ENCODE measurements at places on chromosomes 3 and 15.

GRCh38 chr15:29150515-29151483, 118.8 kb downstream of the NSMCE3 start:
- DNase-seq = no peak

- no peak for DNase-seq
Observed at GRCh38 chr3:192916371-192917027, 1.2 kb downstream of the MB21D2 start.

GRCh38 chr15:56892659-56893363, 25.6 kb upstream of the TCF12 start:
- DNase-seq = no peak

- no peak for DNase-seq
Observed at GRCh38 chr3:126527455-126528211, 3.7 kb downstream of the CHST13 start.

GRCh38 chr15:67892559-67893377, 52.9 kb upstream of the RNU6-1 start:
- no peak for DNase-seq

GRCh38 chr3:129840707-129841360, 52.7 kb downstream of the TMCC1 start:
- DNase-seq = no peak

DNA sequence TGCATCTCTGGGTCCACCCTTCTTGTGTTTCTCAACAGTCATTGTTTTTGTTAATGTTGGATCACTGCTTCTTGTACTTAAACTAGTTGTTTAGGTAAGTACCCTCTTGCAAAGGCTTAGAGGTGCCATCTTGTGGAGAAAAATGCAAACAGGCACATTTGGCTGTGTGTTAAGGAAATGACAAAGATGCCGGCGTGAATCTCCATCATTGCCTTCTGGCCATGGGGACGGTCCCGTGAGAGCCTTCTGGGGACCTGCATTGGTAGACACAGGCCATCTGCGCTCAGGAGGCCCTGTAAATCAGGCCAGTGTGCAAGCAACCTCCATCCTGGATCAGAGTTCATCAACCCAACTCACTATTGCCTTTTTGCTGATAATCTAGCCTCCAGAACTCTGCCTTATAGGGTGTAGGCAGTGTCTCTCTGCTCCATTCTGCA, 158.6 kb upstream of the NR2E3 start:
- peak; percentile 64 for DNase-seq

- no peak for DNase-seq
Observed at GRCh38 chr15:90597577-90597976, 67.9 kb downstream of the CRTC3 start.

DNA sequence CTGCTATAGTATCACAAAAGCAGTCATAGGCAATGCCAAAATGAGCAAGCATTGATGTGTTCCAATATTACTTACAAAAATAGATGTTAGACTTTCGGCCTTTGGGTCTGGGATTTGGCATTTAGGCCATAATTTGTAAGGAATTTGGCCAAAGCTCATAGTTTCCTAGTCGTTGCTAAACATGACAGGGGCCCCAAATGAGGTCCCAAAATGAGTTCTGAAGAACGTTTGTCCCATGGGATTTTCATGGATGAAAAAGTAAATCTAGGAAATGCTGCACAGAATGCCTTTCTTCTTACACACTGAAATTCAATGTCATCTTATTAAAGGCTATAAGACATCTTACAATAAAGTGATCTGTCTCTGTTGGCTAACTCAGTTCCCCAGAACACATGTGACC, 456.0 kb downstream of the CNTN4 start:
- DNase-seq = no peak

DNA sequence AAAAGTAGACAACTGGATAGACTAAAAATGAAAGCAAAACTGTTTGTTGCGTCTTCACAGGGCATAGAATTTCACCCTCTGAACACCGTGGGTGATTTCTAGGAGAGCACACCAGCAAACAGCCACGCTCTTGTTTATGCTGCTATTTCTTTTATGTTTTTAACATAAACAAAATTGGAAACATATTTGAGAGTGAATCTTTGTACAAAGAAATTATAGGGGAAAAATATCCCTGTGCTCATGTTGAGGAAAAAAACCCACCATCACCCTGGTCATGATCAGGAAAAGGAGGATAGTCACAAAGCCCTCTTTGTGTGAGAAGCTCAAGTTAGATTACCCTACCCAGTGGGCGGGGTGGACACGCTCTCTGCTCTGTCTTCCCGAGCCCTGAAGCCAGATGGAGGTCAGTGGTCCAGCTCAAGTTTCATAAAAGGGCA, 313.3 kb downstream of the SATB1 start:
- DNase-seq = no peak
